GM18507 (cell line): ENCODE measurements at places on chromosomes 2 and 18.

DNA sequence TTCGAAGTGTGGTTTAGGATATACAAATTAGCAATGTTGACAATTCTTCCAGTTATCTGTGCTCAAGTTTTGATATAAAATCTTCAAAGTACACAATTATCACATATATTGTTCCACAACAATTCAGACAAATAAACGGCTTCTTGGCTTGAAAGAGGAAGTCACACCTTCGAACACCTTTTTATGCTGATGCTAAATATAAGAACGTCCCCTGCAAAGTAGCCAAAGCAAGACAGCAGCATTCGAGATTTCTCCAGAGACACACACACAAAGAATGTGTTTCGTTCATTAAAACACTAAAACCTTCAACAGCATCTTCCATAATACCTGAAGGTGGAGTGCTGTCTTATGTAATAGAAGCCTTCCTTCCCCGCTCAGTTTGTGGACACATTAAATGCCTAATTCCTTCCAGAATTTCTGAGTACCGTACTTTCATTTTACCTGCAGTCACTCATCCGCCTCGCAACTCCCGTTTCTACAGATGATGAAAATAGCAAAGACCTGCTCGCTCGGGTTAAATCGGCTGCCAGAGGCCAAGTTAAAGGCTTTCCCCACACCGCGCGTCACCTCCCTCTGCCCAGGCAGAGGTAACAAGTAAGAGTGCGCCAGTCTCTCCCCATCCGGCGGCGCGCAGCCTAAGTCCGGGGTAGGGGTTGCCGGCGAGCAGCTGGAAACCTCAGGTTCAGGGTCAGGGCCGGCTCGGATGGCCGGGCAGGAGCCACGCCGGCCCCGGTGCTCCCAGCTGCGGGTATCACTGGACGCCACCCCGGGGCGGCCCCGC, 847 bp downstream of the SERPINE2 start:
- DNase-seq = peak; percentile 28

- no peak for DNase-seq
Measured at GRCh38 chr2:172944022-172944793, 131.4 kb upstream of the MAP3K20 start.

DNA sequence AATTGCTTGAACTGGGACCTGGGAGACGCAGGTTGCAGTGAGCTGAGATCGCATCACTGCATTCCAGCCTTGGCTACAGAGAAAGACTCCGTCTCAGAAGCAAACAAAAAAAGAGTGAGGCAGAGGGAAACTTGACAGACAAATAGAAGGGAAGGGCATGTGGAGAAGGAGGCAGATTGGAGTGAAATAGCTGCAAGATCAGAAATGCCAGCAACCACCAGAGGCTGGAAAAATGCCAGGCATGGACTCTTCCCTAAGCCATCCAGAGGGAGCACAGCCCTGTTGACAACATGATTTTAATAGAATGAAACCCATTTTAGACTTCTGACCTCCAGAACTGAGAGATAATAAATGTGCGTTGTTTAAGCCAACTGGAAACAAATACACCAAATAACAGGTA, 447.2 kb upstream of the SPHKAP start:
- DNase-seq = no peak

DNA sequence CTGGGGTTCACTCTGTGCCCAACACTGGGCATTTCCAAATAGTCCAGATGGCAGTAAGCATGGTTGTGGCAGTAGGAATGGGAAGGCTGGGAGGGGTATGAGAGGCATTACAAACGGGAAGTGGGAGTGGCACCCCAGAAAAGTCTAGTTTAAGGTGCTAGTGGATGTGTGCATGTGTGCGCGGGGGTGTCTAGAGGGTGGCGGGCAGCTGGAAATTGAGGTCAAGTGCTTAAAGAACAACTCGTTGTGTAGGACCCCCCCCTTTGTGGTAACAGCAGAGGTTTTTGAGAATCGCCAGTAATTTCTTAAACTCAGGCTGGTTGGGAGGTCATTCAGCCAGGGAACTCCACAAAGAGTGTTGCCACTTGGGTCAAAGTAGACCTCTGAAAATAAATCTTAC, 69.9 kb downstream of the RHBDD1 start:
- no peak for DNase-seq

DNA sequence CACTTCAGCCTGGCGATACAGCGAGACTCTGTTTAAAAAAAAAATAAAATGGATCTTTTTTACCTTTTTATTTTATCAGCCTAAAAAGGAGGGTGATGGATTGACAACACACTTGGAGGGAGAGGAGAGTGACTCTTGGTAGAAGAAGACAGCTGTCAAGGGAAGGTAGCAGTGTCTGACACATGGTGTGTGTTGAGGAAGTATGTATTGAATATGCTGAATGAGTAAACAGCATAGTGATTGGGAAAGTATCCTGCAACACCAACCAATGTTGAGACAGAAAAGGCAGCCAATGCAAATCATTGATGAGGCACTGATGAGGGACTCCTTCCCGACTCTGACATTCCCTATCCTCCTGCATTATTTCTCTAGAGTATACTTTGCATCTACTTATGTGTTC, 306.4 kb downstream of the LPIN1 start:
- DNase-seq = no peak

DNA sequence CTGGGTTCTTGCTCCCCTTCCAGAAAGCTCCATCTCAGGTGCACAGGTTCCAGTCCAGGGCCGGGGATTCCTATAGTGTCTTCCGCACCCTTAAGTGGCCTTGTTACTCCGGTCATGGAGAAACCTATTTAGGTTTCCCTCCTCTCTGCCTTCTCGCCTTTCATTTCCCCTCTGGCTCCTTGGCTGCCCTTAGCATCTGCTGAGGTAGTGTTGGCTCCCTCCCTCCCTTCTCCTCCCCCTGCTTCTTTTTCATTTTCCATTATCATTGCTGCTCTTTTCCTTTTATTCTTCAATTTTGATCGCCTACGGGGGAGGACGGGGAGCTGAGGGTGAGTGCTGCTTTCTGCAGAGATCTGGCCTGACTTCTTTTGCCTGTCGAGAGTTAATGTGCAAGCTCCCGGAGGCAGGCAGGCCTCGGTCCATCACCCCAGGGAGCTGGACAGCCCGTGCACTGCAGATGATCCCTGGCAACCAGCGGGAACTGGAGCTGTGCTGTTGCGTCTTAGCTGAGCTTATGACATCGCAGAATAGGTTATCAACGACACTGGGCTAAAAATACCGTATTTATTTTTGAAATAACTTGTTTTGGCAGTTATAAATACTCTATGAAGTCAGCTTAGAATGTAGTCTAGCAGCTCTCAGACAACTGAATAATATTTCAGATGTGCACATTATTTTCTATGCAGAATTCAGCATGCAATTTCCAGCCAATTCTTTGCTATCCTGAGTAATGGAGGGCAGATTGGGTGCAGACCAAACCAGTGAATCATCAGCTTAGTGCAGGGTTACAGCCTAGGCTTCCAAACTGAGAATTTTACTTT, 141.9 kb downstream of the SLC4A3 start:
- DNase-seq = no peak

DNA sequence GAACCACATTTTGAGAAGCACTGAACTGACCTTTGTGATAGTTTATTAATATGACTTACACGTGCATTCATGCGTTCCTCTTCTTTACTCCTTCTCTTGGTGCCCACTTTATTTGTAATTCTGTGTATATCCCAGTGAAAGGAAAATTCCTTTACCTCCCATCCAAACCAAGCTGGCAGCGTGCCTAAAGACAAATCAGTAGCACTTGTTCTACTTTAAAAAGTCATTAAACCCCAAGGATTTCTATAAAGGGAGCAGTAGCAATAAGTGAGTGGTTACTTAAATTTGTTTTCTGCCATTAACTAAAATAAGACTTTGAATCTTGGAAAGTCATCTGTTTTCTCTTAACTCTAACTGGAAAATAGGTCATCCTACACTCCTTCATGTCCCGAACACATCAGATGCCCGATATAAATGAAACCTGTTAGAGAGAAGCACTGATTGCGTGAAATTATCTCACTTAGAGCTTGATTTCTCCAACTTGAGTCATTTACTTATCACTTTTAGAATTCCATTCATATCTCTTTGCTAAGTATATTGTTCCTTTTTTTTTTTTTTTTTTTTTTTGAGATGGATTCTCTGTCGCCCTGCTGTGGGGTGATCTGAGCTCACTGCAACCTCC, 10.7 kb downstream of the PIK3C3 start:
- DNase-seq = no peak

GRCh38 chr2:157911246-157911645, 35.1 kb upstream of the ACVR1 start:
- DNase-seq = no peak

GRCh38 chr2:95296880-95297487, at the start of gene KCNIP3:
Gene KCNIP3 (plus strand): TSS chr2:95297347. CDS start chr2:95297439, 92 bp downstream.
- no peak for DNase-seq

DNA sequence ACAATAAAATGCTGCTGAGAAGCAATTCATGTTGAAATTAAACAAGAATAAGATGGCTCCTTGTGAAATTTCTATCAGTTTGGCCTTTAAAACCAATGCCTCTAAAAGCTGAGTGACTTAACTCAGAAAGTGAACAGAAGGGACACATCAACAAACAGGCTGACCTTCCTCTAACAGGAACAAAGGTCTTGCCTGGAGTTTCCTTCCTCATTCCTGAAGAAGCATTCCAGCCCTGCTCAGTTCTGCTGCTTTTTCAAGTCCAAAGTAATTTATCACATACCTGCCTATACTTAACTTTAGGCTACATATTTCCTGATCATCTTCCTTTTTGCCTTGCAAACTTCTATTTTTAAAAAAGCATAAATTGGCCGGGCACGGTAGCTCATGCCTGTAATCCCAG, 14.1 kb downstream of the PTRHD1 start:
- DNase-seq = no peak

DNA sequence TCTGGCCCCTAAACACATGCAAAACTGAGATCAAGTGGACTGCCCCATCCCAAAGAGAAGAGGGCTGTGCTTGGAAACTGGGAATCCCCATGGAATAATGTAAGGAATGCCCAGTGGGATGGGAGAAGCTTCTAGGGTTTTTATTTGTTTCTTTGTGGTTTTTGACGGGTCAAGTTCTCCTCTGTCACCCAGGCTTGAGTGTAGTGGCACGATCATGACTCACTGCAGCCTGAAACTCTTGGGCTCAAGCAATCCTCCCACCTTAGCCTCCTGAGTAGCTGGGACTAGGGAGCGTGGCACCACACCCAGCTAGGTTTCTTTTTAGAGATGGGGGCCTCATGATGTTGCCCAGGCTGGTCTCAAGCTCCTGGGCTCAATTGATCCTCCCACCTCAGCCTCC, 101.7 kb upstream of the ZSWIM2 start:
- no peak for DNase-seq

DNA sequence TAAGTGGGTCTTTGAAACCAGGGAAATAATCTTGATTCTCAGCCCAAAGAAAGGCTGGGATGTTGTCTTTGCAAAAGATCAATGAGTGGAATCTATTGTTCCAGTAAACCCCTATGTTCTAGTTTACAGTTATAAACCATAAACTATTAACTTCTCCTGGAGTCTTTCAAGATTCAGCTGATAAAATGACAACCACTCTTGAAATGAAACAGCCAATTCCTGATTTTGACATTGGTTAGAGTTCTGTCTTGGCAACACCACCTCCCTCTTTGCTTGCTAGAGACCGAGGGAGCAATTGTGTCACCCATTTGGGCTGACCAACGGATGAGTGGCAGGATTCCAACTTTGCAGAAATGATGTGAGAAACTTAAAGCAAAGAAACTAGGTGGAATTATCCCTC, 746.9 kb downstream of the SLC4A3 start:
- no peak for DNase-seq

- no peak for DNase-seq
Measured at GRCh38 chr2:27724905-27725701, 46.4 kb upstream of the MRPL33 start.

DNA sequence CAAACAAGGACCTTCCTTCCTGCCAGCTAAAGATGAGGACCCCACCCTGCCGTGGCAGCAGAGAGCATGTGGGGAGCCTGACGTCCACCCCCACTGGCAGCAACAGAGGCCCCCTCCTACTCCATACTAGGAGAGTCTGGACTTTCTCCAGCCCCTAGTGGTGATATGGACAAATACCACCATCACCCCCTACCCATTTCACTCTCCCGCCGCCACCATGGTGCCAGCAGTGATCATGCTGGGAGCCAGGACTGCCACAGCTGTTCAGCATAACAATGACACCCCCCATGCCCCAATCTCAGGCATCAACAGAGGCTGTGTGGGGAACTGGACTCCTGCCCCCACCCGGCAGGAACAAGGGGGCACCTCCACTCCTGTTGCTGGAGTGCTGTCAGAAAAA, 42.7 kb upstream of the ATP9B start:
- DNase-seq = no peak

DNA sequence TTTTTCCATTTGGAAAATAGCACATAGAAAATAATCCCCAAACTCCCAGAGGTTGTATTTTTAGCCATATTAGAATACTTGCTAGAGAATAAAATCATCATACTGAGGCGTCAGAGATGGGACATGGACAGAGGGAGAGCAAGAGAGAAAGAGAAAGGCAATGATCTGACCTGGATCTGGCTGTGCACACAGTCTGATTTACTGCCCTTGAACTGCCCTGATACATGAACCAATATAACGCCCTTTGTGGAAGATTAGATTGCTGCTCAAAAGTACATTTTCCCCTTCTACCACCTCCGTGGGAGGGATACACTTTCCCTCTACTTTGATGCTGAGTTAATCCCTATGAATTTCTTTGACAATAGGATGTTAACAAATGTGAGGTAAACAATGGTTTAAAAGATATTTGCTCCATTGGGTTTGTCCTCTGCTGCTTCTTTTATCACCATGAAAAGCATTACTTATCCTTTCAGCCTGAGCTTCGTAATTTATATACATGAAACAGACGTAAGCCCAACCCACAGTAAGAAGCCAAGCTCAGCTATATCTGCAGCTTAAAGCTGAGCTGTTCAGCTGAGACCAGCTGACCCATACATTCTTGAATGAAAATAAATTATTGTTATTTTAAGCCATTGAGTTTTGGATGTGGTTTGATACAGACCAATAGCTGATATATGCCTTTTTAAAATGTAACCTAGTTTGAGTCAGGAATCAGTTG, 1664.6 kb upstream of the CELF4 start:
- DNase-seq = no peak

GRCh38 chr2:204655101-204655500, 109.8 kb downstream of the PARD3B start:
- DNase-seq = no peak

DNA sequence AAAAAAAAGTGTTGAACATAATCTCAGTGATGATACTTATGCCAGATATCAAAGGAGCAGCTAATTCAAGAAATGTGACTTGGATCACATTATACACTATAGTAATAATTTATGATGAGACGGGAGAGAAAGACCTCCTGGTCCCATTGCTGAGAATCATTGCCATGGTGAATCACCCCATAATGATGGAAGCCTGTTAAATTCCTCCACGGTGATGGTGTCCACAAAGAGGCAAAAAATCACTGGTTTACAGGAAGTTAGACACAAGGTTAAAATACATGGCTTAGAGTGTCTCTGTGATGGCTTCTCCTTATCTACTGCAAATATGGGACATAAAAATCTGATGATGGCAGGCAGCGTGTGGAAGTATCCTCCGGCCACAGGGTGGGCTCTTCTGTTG, 210.0 kb downstream of the CDH2 start:
- DNase-seq = no peak

GRCh38 chr2:24329700-24330099, 30.6 kb downstream of the ITSN2 start:
- DNase-seq = no peak
